ENCODE measurements at places on chromosomes 2 and 18. TPM values are rescaled to one million over a fixed set of nuclear protein-coding genes. Genes with fewer than 3 reads are reported as not detected.
A peak's percentile ranks its signal among the peaks of the same experiment; 100 is the strongest.

- no peak for DNase-seq
Observed at GRCh38 chr2:181655519-181655918, 1.4 kb downstream of the CERKL start.

DNA sequence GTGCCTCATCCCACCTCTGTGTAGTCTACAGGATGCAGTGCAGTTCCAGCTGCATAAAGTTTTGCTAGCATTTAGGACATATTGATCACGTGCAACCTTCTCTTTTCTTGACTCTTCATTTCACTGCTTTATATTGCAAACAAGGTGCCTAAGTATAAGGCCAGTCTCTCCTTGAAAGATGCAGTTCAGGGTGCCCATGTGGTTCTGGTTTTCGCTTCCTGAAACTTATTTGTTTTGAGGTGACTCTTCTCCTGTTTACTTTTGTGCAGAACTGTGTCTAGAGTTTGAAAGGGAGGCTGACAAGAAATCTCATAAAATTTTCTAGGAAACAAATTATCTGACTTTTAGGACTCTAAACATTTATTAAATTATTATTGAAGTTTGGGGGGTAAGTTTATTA is 189.9 kb downstream of the UBE2E3 start:
- DNase-seq = no peak

The PLA2R1 gene
- 4.5 TPM for total RNA-seq

The RBM44 gene
- 0.26 TPM for total RNA-seq

The TYW5 gene
- 11.8 TPM for total RNA-seq

The SERPINB13 gene
- total RNA-seq = 48.0 TPM

The DTNB gene
- total RNA-seq = 8.4 TPM

- DNase-seq = no peak
Observed at GRCh38 chr2:54651291-54651690, 72.2 kb upstream of the EML6 start.

- peak; percentile 76 for DNase-seq
Observed at GRCh38 chr18:44700652-44701051, 20.0 kb downstream of the SETBP1 start.

- DNase-seq = no peak
Observed at GRCh38 chr2:239607517-239608191, 206.8 kb upstream of the HDAC4 start.

The VWA3B gene
- not detected for total RNA-seq

DNA sequence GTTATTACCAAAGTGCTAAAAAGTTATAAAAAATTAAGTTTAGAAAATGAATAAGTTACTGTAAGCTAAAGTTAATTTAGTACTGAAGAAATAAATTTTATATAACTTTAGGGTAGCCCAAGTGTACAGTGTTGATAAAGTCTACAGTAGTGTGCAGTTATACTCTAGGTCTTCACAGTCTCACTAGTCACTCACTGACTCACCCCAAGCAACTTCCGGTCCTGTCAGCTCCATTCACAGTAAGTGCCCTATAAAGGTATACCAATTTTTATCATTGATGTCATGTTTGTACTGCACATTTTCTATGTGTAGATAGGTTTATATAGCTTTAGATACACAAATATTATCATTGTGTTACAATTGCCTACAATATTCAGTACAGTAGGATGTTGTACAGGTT is 518.3 kb upstream of the PIK3C3 start:
- DNase-seq = peak; percentile 63

GRCh38 chr2:37855283-37856041 is 69.6 kb upstream of the RMDN2 start:
- DNase-seq = no peak

DNA sequence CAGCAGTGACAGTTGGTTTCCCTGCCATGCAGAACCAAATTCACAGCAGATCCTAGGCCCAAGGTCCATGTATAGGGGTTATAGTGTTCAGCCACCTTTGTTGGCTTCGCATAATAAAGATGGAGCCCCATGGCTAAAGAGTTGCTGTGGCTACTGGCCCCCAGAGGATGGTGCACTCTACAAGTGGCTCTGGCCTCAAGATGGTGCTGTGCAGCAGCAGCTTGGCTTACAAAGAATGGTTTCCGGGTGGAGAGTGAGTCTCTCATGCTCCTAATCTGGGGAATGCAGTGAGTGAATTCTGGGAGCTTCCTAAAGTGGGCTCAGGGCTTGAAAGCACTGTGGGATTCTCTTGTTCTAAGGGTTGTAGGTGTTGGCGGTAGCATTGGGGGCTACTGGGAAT is 1199.7 kb downstream of the CNTNAP5 start:
- no peak for DNase-seq

DNA sequence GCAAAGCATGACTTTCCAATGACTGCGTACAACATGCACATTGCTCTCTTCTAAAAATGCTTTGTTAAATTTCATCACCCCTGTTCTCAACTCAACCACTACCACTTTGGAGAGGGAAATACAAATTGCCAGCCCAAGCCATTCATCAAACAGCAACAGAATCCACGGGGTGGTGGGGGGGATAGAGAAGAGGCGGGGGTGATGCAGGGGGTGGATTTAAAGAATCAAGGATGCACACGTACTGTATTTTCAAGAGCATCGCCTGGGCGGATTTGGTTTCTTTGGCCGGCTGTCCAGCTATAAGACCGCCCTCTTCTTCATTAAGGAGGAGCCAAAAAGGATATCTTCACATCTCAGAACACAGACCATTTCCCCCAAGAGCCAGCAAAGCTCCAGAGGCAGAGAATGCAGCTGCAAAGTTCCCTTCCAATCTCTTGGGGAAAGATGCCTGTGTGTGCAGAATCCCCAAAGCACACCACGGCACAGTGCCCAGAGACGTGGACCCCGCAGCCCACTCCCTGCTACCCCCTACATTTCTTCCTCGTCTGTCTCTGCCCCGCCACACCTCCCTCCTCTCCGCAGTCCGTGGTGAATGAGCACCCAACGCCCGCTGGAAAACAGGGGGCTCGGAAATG is 977 bp downstream of the SLC8A1 start:
- peak; percentile 29 for DNase-seq

DNA sequence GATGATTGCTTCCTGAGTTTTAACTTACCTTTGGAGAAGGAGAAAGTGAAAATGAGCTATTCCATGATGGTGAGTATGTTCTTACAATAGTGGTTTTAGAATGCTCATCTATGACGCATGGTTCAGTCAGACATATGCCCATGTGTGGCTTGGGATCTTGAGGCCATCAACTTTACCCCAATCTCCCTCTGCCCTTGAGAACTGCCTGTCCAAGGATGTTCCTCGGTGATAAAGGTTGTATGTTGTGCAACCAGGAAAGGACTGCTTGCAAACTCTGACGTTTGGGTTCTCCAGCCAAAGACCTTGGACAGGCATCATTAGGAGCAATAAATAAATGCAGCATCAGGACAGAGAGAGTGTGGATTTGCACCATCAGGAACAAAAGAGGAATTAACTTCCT is 165.0 kb downstream of the ZEB2 start:
- no peak for DNase-seq

The MRPL53 gene
- 57.9 TPM for total RNA-seq

GRCh38 chr18:41820784-41821183 is 134.2 kb upstream of the PIK3C3 start:
- no peak for DNase-seq

The DTNA gene
- 1.9 TPM for total RNA-seq

The KCNS3 gene
- 3.7 TPM for total RNA-seq

- DNase-seq = no peak
Observed at GRCh38 chr2:8296306-8296705, 385.6 kb upstream of the ID2 start.

The CNDP1 gene
- total RNA-seq = not detected

The REG3A gene
- not detected for total RNA-seq

- no peak for DNase-seq
Observed at GRCh38 chr2:196171946-196172345, 568 bp upstream of the STK17B start.

- DNase-seq = peak; percentile 22
Observed at GRCh38 chr2:157336137-157337010, 10.8 kb upstream of the ERMN start.

- no peak for DNase-seq
Observed at GRCh38 chr2:128169933-128170709, 79.1 kb downstream of the UGGT1 start.

DNA sequence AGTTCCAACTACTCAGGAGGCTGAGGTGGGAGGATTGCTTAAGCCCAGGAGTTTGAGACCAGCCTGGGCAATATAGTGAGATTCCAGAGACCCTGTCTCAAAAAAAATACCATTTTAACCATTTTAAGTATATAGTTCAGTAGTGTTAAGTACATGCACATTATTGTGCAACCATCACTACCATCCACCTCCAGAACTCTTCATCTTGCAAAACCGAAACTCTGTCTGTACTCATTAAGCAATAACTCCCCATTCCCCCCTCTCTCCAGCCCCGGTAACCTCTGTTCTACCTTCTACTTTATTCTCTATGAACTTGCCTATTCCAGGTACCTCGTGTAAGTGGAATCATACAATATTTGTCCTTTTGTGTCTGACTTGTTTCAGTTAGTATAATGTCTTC is 86.4 kb downstream of the GFPT1 start:
- DNase-seq = no peak

The IAH1 gene
- 68.7 TPM for total RNA-seq

GRCh38 chr2:182548031-182548950 is 121.5 kb upstream of the PDE1A start:
- DNase-seq = no peak

DNA sequence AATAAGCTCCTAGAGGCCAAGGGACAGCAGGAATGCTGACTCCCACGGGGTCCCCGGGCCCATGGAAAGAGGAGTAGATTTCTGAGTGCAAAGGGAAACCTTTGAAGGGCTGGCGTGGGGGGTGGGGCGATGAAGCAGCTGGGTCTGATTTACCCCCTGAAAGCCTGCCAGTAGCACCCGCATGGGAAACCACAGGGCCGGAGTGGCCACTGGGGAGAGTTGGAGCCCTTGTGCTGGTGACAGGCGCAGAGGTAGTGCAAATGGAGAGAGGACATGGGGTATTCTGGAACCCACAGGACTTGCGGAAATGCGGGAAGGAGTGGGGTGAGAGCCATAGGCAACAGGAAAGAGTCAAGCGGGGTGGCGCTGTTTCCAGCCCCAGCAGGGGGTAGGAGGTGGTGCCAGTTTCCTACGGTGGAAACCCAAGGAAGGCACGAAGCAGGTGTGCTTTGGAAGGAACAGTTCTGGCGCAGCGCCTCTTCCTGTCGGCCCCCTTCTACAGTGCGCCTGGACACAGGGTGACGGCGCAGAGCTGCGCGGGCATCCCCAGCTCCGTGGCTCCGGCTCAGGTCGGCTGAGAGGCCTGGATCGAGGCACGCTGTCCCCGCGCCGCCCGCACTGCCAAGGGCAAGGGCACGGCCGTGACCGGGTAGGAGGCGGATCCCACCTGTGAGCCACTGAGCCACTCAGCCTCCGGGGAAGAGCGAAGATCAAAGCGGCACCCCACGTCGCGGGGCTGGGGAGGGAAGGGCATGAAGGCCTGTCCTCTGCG is 149.0 kb upstream of the GLI2 start:
- no peak for DNase-seq

DNA sequence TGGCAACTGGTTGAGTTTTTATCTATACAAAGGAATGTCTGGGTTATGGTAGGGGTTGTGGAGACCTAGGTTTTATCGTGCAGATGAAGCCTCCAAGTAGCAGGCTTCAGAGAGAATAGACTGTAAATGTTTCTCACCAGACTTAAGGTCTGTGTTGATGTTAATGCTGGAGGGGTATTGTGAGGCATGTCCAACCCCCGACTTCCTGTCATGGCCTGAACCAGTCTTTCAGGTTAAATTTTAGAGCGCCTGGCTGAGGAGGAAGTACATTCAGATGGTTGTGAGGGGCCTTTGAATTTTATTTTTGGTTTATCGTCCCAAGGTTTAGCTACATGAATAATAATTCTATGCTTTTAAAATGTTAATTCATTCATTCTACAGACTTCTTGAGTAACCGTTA is 435.1 kb downstream of the DLGAP1 start:
- DNase-seq = peak; percentile 35

GRCh38 chr2:205643391-205643885 is 38.9 kb upstream of the NRP2 start:
- DNase-seq = no peak

The SPRED2 gene
- total RNA-seq = 3.4 TPM

The TPGS2 gene
- 77.1 TPM for total RNA-seq

The ABHD1 gene
- not detected for total RNA-seq

- peak; percentile 88 for DNase-seq
Observed at GRCh38 chr2:216539791-216540241, 41.2 kb downstream of the RPL37A start.

GRCh38 chr2:38294597-38294996 is 82.5 kb downstream of the ATL2 start:
- no peak for DNase-seq
